ENCODE measurements at places on chromosomes 12 and 14. TPM values are rescaled to one million over a fixed set of nuclear protein-coding genes. Genes with fewer than 3 reads are reported as not detected.

The KLHL33 gene
- not detected for total RNA-seq

The METTL17 gene
- 46.5 TPM for total RNA-seq

The KLRG1 gene
- total RNA-seq: 0.69 TPM

The CMA1 gene
- total RNA-seq: not detected

The DHRS4L2 gene
- 13.2 TPM for total RNA-seq

Measured in cardiac ventricle fibroblast (primary cell).